Substantia nigra (tissue), 51 donors: ENCODE measurements at places on chromosomes 4 and X.

GRCh38 chr4:118732591-118733330, 47.6 kb downstream of the METTL14 start:
- no peak for DNase-seq

DNA sequence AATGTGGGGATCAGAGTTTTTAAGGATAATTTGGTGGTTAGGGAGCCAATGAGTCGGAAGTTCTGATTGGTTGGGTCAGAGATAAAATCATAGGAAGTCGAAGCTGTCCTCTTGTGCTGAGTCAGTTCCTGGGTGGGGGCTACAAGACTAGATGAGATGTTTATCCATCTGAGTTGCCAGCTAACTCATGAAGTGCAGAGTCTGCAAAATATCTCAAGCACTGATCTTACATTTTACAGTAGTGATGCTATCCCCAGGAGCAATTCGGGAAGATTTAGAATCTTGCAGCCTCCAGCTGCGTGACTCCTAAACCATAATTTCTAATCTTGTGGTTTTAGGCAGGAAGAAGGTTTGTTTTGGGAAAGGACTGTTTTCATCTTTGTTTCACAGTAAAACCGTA, 565.8 kb upstream of the SPANXN1 start:
- no peak for DNase-seq

DNA sequence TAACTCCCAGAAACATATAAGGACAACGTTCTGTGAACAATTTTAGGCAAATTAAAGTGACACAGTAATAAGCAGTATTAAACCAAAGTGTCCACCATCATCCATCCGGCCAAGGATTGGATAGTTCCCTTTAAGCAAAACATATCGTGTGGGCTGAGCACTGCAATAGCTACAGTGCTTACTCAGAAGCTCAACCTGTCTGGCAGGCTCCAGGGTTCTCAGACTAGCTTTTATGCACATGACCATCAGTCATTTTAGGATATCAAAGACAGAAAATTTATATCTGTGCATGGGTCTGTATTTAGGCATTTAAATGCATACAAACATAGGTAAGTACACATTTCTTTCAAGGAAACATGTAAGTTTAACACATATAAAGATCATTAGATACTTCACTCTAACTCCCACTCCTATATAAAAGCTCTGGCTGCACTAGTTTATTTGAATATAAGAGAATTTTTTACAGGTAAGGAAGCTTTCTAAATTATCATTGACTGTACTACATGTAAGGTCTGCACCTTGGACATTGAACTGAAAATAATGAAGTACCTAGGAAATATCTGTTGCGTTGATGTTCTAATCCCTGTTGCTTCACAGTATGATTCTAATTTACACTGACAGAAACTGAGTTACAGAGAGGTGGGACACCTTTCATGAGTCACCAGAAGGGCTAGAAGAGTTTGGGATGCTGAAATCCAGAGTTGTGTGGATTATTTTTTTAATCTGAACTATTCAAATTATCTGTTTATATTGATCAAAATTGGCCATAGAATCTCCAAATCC, 67.6 kb downstream of the ELOVL6 start:
- DNase-seq = no peak

DNA sequence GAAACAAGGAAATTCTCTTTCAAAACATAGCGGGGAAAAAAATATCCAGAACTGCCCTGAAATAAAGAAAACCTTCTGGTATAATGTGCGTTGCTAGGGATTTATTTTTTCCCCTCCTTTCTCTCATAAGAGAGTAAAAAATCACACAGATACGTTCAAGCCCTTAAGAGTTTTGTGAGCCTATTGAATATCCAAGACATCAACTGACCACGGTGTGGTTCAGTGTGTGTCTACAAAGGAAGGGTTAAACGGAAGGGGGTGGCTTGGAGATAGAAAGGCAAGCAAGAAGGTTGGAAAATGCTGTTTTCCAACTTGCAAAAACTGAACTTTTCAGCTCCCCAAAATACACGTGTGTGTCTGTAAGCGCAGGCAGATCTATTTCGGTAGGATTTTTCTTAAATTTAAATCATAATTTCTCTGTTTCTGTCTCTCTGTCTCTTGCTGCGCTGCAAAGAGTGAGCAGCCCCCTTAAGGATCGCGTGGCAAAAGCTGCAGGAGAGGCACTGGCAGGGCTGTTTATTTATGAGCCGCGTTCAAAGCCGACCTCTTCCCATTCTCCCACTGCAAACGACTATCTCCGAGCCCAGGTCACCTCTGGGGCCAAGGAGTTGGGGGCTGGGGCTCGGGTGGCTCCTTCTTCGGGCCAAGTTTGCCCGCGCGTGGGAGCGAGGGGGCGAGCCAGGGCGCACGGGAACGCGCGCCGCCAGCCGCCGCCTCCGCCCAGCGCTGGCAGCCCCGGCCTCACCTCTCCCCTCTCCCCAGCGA, 492 bp upstream of the SLIT2 start:
- DNase-seq = no peak

DNA sequence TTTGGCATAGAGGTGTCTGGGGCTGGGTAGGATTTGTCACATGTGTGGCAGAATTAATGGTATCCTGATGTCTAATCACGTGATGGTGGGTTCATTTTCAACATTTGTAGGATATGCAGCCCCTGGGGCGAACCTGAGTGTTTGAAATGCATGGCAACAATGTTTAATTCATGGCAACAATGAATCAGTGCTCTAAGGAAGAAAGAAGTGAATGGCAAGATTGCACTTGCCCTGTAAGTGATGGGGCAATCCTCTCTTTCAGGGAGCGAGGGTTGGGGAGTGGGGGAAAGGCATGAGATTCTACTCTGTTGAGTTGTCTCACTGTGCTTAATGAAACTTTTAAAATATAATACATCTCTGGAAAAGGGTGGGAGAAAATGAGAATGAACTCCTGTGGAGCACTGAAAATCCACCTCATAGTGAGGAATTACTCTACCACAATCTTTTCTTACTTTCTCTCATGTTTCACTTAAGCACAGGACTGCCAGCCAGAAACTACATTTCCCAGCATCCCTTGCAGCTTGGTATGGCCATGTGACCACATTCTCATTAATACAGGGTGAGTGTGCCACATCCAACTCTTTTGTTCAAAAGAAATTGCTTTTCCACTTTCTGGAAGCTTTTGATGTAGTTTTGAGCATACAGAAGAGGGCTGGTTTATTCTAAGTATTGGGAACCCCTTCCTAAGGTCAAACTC, 64.0 kb upstream of the PGM2 start:
- no peak for DNase-seq

- no peak for DNase-seq
Observed at GRCh38 chr4:10688846-10689245, 4.3 kb upstream of the CLNK start.

DNA sequence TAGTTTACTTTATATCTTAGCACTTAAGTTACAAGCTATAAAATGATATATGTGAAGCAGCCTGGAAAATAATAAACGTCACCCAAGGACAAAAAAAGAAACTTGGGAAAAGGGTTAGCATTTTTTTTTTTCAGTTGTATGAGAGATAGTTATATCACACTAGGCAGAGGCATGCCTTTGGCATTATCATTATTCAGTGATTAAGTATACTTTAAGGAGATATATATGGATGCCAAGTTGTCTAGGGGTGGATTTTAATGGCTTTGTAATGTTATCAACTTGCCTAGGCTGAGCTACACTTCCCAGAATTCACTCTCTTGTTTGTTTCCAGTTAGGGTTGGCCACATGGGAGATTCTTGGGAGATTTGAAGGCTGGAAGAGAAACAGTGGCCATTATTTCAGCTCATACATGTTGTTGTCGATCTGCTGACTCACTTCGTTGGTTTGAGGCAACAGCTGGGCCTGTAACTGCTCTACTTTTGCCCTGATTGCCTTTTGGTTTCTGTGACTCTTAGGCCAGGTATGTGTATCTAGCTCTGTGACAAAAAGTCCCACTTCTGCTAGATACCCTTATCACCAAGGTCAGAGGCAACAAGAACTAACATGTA, 11.5 kb upstream of the SRPX start:
- no peak for DNase-seq

GRCh38 chrX:1903236-1903935, 288.5 kb downstream of the ASMT start:
- DNase-seq = no peak

- DNase-seq = no peak
Observed at GRCh38 chr4:86582410-86582809, 11.7 kb upstream of the PTPN13 start.

GRCh38 chr4:3867403-3868100, 101.4 kb downstream of the ADRA2C start:
- DNase-seq = no peak

GRCh38 chrX:93585661-93586060, 87.7 kb downstream of the NAP1L3 start:
- DNase-seq = no peak

GRCh38 chr4:30716158-30716557, 4.0 kb upstream of the PCDH7 start:
- no peak for DNase-seq

- DNase-seq = peak; percentile 8
Observed at GRCh38 chr4:140884431-140885058, 128.4 kb upstream of the TBC1D9 start.

DNA sequence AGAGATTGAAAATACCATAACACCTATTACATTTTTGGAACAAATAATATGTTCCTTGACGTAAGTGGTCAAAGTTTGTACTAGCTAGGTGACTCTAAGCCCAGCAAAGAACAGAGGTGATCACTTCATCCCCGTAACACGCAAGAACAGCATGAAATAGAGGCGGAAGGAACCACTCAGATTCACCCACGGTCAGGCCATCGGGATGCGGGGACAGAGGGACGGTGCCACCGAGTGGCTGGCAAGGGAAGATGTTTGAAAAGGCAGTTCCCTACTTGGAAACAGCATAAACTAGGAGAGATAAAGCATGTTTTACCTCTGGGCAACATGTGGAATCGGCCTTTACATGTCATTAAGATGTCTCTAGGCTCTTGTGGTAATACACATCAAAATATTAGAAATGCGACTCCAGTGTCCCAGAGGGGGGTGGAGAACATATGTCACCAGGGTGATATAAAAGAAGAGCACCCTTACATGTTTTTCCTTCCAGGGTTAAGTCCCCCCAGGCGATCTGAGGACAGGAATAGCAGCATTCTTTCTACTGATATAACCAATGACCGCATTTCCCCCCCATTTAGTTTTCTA, 84.0 kb downstream of the PHKA2 start:
- DNase-seq = no peak

DNA sequence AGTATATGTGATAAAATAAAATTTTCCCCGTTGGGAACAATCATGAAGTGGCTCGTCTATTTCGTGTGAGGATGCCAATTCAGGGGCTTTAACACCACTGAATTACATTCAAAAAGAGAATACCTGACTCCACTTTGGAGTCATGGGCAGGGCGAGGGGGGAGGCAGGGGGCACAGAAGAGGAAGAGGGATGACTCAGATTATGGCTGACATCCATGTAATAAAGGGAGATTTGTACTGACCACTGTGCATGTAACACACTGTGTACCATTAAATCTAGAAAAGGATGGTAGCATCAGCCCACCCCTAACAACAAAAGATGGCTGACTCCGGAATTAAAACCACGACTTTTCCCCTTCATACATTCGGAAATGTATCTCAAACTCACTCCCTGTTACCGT, 1.3 kb downstream of the SLC9A7 start:
- no peak for DNase-seq

GRCh38 chr4:23083391-23083790, 390.7 kb downstream of the GBA3 start:
- DNase-seq = no peak

GRCh38 chrX:36867143-36867542, 141.0 kb upstream of the FAM47C start:
- DNase-seq = no peak

- DNase-seq = no peak
Observed at GRCh38 chrX:33336783-33337182, 125.4 kb upstream of the DMD start.

DNA sequence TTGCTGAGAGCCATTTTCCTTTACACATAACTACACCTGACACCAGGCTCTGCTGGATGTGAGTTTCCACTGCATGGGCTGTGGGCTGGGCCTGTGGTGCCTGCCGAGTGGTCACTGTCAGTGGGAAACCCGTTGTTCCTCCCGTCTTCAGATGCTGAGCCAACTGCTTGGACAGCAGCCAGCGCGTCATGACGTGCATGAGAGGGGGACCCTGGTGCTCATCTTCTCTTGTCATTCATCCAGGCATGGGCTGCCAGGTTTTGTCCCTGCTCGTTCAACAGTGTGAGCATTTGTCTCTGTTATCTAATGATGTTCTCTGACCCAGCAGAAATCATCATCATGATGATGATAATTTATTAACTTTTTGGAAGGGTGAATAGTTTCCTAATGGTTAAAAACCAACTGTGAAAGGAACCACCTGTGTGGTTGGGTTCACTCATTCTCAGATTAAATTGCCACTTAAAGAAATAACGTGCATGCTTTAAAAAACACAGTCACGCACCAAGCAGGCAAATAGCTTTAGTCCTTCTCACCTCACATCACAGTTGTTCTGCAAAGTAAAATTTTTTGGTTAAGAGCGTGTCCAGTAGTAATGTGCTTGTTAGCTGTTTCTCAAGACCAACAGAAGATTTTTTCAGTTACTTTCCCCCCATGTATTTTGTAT, 19.9 kb upstream of the CLDN34 start:
- no peak for DNase-seq

GRCh38 chr4:25406081-25406692, 29.1 kb downstream of the ANAPC4 start:
- no peak for DNase-seq

DNA sequence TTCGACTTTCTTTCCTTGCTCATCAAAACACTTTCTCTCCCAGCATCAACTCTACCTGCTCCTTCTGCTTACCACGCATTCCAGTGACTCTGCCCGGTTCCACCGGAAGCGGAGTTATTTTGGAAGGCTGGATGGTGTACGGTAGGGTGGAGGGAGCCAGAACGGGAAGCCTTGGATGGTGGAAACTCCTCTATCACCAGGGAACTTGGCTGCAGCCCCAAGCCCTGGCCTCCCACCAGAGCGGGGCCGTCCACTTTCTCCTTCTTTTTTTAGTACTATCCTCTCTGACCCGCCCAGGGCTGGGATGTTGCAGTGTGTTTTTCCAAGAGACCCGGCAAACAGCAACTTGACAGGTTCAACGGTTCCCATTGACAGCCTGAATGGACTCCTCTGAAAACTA, 27.6 kb downstream of the ADGRG2 start:
- no peak for DNase-seq

- DNase-seq = no peak
Observed at GRCh38 chr4:123785538-123785937, 388.9 kb downstream of the SPRY1 start.

DNA sequence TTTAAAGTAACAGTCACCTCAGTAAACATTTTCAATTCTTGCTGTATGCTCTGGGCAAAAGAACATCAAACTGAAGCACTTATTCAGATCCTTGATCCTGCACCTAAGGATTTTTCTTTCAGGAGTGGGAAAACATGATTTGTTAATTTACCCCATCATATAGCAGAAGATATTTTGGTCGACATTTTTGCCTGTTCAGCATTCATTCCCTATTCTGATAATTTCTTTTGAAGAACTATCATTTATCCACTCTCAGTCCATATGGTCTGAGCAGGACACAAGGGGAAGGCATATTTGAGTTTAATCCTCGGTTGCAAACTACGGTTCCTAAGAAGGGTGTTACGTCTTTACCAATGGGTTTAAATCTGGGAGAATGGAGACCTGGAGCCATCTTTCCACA, 1.2 kb upstream of the CLOCK start:
- DNase-seq = no peak

- DNase-seq = no peak
Observed at GRCh38 chrX:73916931-73917667, 354.1 kb downstream of the CHIC1 start.
